ENCODE measurements at places on chromosomes 1 and 21.

DNA sequence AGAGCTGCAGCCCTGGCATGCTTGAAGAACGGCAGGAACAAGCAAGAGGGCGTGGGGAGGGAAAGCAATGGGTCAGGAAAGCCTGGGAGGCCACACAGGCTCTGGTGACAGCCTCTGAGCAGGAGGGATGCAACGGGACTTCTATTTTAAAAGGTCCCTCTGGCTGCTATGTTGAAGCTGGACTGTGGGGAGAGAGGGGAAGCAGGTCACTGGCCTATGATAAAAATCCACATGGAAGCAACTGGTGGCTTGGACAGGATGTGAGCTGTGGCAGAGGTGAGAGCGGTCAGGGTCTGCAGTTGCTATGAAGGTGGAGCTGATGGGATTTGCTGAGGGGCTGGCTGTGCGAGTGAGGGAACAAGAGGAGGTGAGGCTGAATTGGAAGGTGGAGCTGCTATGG lies 11.2 kb downstream of the PADI1 start:
- no peak for DNase-seq

DNA sequence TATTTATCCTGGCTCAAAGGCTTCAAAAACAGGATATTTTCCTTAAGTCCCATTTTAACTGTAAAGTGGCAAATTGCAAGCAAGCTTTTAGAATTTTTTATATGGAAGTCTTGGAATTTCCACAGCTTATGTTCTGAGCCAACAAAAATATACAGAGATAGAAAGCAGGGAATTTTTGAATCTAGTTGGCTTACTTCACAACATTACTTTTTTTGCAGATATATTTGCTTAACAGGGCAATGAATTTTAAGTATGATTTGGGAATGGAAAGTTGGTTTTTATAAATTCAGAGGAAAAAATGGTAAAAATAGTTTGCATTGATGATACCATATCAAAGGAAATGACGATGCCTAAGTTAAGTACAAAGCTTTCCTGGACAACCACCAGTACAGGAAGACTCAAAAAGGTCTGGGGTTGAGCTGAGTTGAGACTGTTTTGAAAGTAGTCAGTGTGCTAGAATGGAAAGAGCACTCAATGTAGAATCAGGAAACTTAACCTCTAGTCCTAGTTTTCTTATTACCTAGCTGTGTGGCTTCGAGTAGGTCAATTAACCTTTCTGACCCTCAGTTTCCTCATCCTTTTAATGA lies 11.0 kb upstream of the VCAM1 start:
- DNase-seq: no peak

DNA sequence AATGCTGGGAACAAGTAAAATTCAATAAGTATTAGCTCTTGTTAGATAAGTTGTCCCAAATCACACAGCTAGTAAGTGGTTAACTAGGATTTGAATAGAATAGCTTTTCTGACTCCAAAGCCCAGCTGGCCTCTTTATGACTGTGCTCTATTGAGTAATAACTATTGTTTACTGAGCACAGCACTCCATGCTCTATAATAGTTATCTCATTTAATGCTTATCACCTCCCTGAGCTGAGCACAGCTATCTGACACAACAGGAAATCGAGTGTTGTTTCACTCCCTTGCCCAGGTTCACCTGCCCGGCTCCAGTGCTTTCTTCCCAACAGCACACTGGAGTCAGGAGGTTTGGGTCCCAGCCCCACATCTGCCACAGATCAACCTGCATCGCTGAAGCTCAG lies 38.8 kb upstream of the STMN1 start:
- no peak for DNase-seq

DNA sequence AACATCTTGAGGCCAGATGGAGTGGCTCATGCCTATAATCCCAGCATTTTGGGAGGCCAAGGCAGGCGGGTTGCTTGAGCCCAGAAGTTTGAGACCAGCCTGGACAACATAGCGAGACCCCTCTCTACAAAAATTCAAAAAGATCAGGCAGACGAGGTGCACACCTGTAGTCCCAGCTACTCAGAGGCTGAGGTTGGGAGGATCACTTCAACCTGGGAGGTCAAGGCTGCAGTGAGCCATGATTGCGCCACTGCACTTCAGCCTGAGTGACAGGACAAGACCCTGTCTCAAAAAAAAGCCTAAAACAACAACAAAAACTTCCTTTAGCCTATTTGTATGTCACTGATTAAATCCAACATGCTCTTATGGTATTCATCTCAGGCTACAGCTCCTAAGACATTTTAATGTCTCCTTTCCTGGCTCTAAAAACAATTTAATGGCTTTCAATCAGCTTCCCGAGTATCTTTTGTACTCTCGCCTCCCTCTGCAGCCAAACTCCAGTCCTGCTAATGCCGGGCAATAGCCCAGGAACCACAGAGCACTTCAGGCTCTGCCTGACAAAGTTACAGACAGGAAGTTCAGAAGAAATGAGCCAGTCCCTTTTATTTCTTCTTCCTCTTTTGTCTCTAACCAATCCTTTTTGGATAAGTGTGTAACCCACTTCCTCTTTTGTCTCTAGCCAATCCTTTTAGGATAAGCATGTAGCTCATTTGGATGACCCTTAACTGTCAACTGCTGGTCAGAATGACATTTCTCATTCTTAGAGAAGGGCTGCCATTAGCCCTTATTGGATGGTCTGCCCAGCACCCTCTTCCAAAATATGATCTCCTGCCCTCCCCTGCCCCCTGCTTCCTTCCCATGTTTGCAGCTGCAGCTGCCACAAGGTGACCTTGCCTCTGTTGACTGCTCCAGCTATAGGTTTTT lies 6.6 kb upstream of the DOP1B start:
- no peak for DNase-seq

- peak; percentile 87 for DNase-seq
Observed at GRCh38 chr1:103525607-103526507, at the start of gene RNPC3. TSS of gene RNPC3 (plus strand) at chr1:103525699. CDS start at chr1:103526071, 372 bp downstream.

DNA sequence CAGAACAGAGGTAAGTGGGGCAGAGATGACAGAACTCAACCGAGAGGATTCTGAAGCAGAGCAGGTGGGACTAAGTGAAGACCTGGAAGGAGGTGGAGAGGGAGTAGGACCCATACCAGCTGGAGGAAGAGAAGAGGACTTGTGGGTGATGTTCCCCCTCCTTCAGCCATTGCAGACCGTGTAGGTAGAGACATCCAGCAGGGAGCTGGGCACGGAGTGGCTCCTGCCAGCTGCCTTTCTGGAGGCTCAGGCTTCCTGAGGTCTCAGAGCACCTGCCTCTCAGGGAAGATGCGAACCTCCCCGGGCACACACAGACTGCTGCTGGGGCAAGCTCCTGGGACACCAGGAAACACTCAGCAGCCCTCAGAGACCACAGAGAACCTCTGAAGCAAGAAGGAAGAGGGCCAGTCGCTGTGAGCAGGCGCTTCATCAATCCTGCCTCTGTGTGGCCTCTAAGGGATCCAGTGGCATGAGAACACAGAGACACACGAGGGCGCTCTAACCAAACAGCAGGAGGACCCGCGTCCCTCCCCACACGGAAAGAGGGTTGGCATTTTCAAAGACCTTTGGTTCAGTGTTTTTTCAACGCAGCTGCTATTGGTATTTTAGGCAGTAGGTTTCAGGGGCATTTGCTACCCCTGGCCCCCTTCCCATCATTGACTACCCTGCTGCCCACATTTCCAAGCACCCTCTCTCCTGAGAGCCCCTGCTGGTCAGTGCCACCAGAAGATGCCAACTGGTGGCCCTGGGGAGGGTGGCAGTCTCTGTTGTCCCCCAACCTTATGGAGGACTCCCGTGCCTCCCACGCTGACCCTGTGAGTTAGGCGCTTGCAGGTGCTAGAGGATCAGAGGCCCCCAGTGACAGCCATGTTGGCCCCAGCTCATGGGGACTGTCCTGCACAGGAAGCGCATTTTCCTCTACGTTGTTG lies 89.6 kb upstream of the EDN2 start:
- DNase-seq: peak; percentile 85

- DNase-seq: no peak
Observed at GRCh38 chr1:160623227-160623633, 23.6 kb downstream of the SLAMF1 start.

DNA sequence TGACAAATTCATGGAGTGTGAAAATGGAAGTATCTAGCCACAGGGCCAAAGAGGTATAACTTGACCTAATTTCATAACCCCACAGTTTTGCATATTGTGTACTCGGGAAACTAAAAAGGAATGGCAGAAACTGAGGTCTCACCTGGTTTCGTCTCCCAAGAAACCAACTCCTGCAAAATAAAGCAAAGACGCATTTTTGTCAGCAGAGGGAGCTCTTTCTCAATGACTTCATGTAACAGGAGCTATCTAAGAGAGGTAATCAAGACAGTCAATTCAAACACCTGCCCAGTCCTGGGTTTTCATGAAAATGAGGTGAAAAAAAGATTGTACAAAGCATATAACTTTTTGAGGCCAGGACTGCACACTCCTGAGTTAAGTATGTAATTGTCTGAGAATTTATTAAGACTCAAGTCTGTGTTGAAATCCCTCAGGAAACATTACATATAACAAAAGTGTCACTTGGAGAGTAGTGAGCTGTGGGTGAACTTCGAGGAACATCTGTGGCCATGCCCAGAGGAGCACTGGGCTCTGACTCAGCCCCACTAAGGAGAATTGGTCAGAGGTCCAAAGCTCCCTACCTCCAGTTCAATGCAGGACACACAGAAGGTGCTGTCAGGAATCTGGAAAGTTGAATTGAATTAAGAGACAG lies 17.6 kb downstream of the FCRL4 start:
- no peak for DNase-seq

DNA sequence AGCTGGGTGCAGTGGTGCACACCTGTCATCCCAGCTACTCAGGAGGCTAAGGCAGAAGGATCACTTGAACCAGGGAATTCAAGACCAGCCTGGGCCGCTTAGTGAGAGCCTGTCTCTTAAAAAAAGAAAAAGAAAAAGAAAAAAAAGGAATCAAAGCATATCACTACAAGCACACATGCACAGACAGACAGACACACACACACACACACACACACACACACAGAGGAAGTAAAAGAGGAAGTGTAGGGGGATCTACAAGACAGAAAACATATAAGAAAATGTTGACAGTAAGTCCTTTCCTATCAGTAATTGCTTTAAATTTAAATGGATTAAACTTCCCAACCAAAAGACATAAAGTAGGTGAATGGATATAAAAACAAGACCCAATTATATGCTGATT lies 180.3 kb downstream of the FAF1 start:
- DNase-seq: no peak

- DNase-seq: no peak
Observed at GRCh38 chr1:172515436-172515835, 17.5 kb upstream of the SUCO start.

DNA sequence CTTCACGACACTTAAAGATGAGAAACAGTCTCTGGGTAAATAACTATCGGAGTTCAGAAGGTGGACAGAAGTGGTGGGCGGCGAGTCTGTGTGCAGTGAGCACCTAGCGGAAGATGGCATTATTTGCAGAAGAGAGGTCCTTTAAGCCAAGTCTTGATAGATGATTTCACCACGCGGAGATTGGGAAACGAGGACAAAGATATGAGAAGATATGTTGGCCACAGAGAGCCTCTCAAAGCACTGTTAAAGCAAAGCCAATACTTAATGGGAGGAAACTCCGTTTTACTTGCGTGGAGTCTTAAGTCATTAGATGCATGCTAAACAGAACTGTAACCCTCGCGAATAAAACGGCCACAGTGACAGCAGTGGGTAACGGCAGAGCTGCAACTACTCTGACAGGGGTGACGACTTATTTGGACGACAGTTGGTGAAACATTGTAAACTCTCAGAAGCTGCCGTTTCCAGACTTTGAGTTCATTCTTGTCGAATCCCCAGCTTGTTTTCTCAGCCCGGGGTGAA lies 577 bp upstream of the CEP350 start:
- no peak for DNase-seq

GRCh38 chr1:214107322-214108096 lies 119.7 kb downstream of the PROX1 start:
- DNase-seq: no peak

DNA sequence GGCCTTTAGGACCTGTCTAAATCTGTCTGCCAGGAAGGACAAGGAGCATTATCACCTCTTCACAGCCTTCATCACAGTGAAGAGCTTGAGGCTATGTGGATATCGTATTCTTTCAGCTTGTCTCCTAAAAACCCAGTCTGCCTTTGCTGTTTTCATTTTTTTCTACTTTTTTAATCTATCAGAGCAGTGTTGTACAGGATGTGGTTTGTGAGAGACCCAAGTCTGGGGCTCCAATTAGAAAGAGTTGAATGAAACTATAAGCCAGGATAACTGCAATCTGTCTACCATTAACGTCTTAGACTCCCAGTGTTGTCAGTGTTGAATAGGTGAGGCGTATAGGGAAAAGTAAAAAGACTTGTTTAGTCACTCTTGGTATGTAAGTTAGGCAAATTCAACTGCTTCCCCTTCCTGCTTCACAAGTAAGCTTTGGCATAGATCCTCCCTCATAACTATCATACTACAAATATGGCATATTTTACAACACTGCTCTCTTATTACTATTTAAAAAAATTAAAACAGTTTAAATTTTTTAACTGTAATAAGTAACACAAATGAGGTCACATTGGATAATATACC lies 1225.8 kb upstream of the PRMT6 start:
- DNase-seq: no peak

DNA sequence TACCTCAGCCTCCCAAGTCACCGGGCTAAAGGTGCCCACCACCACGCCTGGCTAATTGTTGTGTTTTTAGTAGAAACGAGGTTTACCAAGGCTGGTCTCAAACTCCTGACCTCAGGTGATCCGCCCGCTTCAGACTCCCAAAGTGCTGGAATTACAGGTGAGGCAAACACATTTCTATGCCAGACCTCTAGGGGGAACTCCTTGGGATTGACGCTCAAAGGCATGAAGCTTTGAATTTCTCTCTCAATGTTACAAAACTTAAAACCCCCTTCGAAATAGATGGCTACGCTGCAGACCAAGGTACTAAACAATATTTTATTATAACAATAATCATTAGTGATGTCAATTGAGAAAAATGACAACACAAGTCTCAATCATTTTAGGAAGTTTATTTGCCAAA lies 330.0 kb downstream of the SETD4 start:
- no peak for DNase-seq

GRCh38 chr1:228349701-228350171 lies 56.9 kb downstream of the TRIM11 start:
- peak; percentile 10 for DNase-seq

GRCh38 chr1:217184854-217185253 lies 446.0 kb downstream of the GPATCH2 start:
- DNase-seq: no peak

- no peak for DNase-seq
Observed at GRCh38 chr1:7587108-7587772, 183.9 kb upstream of the VAMP3 start.

- DNase-seq: no peak
Observed at GRCh38 chr1:82919837-82920236, 1079.1 kb downstream of the TTLL7 start.

DNA sequence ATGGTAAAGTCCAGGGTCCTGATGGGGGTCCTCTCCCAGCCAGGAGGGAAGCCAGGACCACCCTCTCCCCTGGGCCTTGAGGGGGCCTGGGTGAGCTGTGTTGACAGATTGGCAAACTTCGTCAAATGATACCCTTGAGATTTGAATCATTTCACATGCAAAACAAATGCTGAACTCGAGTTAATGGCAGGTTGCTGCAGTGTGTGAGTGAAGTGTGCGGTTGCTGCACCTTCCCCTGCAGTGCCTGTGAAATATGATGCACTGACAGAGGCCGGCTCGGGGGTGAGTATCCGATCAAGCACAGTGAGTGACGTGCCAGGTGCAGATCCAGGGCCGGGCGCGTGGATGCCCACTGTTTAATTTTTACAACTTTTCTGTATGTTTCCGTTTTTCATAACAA lies 5.7 kb upstream of the KRTAP12-1 start:
- no peak for DNase-seq

All from glutamatergic neuron (in vitro differentiated cells).